CD8-positive, alpha-beta T cell (primary cell): ENCODE measurements at places on chromosomes 4 and X.

GRCh38 chr4:128917781-128918180 lies 108.3 kb downstream of the JADE1 start:
- no peak for DNase-seq

GRCh38 chr4:8067945-8068896 lies 90.4 kb downstream of the ABLIM2 start:
- DNase-seq: no peak

DNA sequence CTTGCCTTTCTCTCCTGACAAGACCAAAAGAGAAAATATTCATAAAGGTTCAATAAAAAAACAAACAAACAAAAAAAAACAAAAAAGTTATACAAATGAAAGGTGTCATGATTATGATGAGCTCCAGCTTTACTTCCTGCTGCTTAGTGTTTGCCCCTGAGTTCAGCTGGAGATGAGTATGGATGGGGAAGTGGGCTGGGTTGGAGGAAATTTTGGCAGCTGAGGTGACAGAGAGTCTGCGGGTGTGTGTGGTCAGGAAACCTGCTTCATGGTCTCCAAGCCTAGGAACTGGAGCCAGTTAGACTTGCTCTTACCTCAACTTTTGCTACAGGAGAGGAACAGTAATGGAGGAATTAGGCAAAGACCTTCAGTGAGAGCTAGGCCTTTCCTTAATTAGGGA lies 4.3 kb upstream of the CYSLTR1 start:
- no peak for DNase-seq

DNA sequence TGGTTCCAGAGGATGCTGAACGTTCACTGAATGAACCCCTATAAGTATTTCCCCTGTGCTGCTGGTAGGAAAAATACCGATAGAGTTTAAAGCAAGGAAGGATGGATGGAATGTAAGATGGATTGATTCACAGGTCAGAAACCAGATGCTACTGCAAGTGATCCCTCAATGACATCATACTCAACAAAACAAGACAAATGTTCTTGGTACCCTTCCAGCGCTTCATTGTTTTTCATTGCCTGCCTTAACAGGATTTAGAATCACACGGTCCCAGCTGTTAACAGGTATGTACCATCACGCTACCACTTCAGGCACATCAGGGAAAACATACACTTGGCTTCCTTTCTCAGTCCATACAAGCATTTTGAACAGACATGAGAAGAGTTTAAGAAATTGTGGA lies 118.1 kb upstream of the TLR3 start:
- DNase-seq: no peak

DNA sequence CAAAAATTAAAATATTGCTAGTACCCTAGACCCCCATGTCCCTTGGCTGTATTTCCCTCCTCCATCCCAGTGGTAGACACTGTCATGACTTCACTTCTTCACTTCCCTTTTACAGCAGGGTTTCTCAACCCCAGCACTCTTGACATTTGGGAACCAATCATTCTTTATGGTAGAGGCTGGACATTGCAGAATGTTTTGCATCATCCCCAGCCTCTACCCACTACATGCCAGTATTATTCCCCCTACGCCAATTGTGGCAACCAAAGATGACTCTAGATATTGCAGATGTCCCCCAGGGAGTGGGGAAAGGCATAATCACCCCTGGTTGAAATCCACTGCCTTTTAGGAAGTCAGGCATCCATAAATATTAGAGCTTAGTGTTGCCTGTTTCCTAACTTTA lies 138.6 kb downstream of the AMELX start:
- no peak for DNase-seq

- DNase-seq: no peak
These were observed 91.6 kb downstream of the TSPAN7 start for GRCh38 chrX:38652934-38653442.

GRCh38 chr4:82842593-82842992 lies 44.0 kb upstream of the SCD5 start:
- DNase-seq: no peak

- DNase-seq: no peak
These were observed 13.3 kb upstream of the SPANXN2 start for GRCh38 chrX:143733866-143734265.

DNA sequence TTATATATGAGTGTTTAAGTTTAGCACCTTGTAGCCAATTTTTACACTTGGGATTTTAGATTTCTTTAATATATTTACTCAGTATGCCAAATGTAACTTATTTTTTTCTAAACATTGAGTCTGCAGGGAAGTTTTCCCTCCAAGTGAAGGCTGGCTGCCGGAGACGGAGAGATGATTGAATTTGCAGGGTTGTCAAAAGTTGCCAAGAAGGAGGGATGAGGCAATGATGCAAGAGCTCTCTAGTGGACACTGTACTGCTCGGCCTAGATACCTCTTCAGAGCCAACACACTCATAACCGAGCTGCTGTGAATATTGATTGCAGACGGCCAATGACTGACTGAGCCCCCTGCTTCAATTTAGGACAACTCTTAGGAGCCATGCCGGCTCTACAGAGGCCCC lies 318.6 kb upstream of the CASK start:
- no peak for DNase-seq

GRCh38 chr4:152983774-152984411 lies 47.8 kb downstream of the FHDC1 start:
- no peak for DNase-seq

- no peak for DNase-seq
These were observed 6.6 kb upstream of the PPM1K start for GRCh38 chr4:88291003-88291402.
